ENCODE measurements at places on chromosomes 2 and 18.

DNA sequence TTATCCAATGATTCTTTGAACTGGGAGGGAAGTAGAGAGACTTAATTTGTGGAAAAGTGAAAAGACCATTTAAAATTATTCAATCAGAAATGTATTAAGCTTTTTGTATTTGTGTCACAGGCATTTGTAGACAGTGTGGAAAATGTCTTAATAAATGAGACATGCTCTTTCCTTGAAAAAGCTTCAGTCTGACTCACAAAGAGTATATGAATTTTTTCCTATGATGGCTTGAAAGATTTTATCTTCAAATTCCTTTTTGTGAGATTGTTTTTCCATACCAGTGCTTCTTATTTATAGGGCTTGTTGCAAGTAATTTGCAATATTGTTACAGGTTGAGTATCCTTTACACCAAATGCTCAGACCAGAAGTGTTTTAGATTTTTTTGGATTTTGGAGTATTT lies 39.5 kb downstream of the STON1 start:
- DNase-seq, result no peak

GRCh38 chr2:217935901-217936684 lies 66.7 kb downstream of the TNS1 start:
- no peak for DNase-seq

DNA sequence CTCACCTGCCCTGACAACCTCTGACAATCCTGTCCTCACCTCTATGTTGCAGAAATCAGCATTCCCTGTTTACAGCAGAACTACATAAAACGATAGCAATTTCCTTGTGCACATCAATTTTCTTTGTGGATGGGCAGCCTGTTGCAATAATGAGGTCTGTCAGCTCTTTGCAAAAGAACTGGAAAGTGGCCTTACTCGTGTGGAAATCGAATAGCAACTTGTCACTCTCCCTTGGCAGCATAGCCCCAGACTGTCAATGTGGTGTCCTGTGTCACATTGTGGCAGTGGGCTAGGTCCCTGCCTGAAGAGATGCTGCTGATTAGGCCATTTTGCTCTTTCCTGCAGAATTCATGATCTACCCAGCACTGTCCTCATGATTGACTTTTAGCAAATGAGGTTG lies 531.9 kb downstream of the CCDC85A start:
- DNase-seq, result no peak

- DNase-seq, result no peak
These were observed 569 bp downstream of the TMX3 start for GRCh38 chr18:68714366-68714711.

DNA sequence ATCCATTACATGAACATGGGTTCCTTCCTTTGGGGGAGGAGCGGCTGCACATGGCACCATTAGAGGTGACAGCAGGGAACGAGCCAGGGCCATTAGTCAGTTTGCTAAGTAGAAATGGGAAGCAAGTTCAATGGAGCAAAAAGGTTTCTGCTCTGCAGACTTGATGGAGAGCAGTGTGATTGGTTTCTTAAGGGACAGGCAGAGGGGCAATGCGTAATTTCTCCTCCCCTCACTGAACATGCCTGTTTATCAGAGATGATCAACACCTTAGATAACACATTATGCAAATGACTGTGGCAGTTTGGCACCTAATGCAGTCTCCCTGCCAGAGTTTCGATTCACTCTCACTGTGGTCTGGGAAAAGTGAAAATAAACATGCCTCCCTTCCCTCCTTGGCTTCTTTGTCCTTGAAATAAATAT lies 414.5 kb downstream of the STK39 start:
- peak; percentile 79 for DNase-seq

- no peak for DNase-seq
These were observed 1.3 kb upstream of the ZNF516 start for GRCh38 chr18:76496194-76496890.

DNA sequence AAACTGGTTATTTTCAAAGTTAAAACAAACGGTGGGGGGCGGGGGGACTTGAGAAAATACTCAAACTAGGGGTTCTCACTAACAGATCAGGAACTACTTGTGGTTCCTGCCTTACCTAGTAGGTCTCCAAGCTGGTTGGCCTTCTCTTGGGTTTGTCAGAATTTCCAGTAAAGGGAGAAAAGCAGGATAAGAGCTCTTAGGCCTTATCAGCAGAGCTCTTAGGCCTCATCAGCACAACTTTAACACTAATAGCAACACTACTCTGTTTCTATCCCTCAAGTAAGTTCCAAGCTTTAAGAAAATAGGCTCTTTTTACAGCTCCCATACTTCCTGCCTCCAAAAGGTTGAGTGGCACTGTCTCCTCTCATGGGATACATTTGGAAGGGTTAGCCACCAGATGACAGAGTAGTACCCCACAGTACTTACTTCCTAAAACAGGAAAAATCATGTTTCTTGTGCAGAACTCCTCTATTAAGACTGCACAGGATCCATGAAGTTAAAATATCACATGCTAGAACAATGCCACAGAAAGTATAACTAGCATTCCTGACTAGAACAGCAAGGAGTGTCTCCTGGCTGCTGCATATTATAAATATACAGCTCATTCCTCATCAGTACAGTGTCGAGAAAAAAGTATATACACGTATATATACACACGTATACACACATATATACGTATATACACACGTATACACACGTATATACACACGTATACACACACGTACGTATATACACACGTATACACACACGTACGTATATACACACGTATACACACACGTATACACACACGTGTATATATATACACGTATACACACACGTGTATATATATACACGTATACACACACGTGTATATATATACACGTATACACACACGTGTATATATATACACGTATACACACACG lies 6.1 kb downstream of the FBXO11 start:
- no peak for DNase-seq

- DNase-seq, result no peak
These were observed 23.5 kb upstream of the RPL37A start for GRCh38 chr2:216474925-216475670.

Measured in NCI-H2171 (cell line).